Stimulated activated CD4-positive, alpha-beta T cell treated with anti-CD3 and anti-CD28 coated beads, Interleukin-4, amount 100 ng/mL, for 4 hours (primary cell): ENCODE measurements at places on chromosomes 4 and X.
A peak's percentile ranks its signal among the peaks of the same experiment; 100 is the strongest.

GRCh38 chr4:112546476-112546875 is 30.5 kb upstream of the NEUROG2 start:
- DNase-seq: no peak

DNA sequence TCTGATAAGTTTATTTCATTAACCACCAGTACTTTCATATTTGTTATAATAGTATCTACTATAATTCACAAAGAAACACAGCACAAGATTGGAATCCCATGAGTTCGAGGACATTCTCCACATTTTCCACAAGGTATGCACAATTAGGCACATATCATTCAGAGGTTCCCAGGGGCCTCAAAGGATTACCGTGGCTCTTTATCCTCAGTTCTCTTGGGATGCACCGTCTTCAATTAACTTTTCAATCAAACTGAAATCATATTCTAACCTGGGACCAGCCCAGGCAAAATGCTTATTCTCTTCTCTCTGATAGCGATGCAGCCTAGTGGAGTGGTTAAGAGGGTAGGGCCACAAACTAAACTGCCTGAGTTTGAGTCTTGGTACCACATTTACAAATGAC is 242.6 kb upstream of the RASGEF1B start:
- DNase-seq: no peak

GRCh38 chr4:81214144-81214880 is 710 bp downstream of the PRKG2 start:
- no peak for DNase-seq

GRCh38 chr4:79850626-79851025 is 222.4 kb downstream of the ANTXR2 start:
- DNase-seq: no peak

- no peak for DNase-seq
Observed at GRCh38 chr4:117971403-117971802, 62.9 kb upstream of the NDST3 start.

DNA sequence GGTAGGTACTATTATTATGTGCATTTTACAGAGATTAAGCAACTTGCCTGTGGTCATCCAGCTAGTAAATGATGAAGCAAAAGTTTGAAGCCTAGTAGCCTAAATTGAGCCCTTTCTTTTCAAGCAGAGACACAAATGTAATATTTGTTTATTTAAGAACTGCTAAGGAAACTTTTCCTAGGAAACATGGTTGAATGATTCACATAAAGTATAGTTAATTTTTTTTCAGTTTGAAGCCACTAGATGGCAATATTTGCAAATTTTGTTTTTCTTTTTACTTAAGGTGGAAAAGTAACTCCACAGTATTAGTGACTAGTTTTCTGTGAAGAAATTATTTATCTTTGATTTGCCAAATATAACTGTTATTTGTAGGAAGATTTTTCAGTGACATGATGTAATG is 52.8 kb upstream of the ANKRD17 start:
- DNase-seq: no peak

GRCh38 chr4:151407466-151408379 is 1.3 kb upstream of the FHIP1A start:
- peak; percentile 29 for DNase-seq

DNA sequence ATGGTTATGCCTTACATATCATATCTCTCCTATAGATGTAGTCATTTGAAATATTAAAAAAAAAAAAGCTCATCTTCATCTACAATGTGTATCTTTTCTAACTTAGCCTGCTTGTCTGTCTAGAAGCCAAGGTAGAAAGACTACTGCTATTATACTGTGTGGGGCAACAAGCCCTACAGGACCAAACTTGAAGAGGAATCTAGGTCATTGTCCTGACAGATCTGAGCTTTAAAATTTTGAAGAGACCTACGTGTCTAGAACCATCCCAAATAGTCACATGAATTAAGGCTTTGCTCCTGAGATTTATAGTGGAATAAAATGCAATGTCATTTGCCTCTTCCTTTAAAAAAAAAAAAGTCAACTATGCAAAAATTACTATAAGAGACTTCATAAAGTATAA is 95.8 kb downstream of the PALLD start:
- DNase-seq: no peak

- DNase-seq: no peak
Observed at GRCh38 chr4:103802766-103803165, 83.0 kb upstream of the TACR3 start.

DNA sequence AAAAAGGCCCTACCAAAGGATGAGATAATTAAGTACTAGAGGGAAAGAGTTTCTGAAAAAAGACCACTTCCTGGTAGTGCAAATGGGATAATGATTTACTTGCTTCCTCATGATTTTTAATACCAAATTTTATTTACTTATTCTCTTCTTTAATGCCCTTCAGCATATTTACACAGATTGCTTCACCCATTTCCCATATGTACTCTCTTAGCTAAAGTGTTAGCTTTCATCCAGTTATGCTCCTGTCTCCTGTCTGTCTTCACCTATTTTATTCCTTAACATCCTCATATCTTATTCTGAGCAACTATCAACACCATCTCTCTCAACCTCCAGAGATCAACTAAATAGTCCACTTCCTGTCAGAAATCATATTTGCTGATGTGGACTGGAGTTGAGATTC is 183.2 kb upstream of the HS3ST1 start:
- DNase-seq: no peak

DNA sequence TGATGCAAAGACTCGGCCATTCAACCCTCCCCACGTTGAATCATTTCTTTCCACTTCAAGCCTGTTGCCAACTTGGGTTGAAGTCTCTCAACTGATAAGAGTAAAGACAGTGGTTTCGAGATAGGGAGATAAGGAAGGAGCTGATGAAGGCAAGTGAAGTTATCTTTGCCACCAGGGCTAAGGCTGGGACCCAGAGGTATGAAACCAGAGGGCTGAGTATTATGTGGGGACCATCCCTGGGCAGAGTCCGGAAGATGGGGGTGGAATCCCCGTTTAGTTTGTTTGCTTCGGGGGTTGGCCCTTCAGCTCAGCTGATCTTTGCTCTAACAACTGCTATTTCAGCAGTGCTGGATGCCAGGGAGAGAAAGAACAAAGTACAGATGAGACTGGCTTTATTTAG is 2.3 kb upstream of the XPNPEP2 start:
- no peak for DNase-seq

DNA sequence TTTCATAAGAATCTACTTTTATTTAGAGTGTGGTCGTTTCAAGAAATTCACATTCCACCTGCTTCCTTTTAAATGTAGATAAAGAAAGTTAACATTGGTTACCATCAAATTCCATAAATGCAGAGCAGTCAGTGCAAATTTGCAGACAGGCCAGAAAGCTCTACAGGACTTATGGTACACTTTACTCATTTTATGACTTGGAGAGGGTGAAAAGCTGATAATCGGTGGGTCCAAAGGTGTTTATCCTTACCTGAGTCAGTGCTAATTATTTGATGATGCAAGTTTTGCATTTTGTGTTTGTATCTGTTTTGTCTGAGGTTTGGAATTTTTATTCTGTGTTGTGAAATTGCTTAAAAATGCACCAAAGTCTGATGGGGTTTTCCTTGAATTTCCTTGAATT is 193.3 kb downstream of the PALLD start:
- no peak for DNase-seq

DNA sequence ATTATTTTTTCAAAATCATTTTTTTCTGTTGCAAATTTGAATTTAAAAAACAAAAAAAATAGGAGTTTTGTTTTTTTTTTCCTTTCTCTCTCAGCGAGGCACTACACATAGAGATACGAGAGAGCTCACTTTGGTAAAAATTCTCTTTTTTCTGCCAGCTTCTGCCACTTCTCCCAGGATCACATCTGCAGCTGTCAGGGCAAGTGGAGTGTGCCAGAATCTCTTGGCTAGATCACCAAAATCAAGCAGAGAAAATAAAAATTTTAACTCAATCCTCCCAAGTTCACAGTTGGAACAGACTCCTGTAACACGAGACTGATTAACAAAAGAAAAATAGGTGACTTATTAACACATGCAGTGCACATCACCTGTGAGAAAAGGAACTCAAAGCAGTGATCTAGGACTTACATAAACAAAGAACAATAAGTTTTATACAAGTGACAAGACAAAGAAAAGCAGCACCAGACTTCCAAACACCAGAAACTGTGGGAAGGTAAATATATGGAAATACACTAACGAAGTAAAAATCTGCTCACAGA is 213.2 kb upstream of the ZFP42 start:
- DNase-seq: no peak
